ENCODE measurements at places on chromosomes 1 and 21. TPM values are rescaled to one million over a fixed set of nuclear protein-coding genes. Genes with fewer than 3 reads are reported as not detected.

Gene RPTN
- not detected for polyA plus RNA-seq

Gene SPOCD1
- polyA plus RNA-seq: 169 TPM

Gene EPHA2
- polyA plus RNA-seq: 26.5 TPM

Gene ATP6V1G3
- not detected for polyA plus RNA-seq

Gene DNAH14
- polyA plus RNA-seq: 1.6 TPM

Gene IL23R
- not detected for polyA plus RNA-seq

Gene OR2M3
- polyA plus RNA-seq: not detected

Gene HIVEP3
- 4.0 TPM for polyA plus RNA-seq

DNA sequence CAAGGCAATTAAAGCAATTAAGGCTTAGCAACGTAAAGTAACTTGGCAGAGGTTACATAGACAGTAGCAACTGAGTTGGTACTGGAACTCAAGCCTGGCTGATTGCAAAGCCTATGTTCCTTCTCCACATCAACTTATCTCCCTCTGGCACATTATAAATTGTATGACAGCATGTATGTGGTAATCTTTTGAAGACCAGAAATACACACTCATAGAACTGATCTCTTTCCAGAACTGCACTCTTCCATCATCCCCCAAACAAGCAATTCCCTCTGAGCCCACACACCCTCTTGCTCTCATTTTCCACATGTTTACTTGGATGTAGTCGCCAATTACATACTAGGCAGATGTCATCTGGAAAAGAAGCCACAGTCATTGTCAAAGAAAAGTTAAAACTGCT, 502.2 kb downstream of the PLPP3 start:
- no peak for DNase-seq

- no peak for DNase-seq
Observed at GRCh38 chr21:33039536-33039935, 13.8 kb downstream of the OLIG2 start.

- DNase-seq: no peak
Observed at GRCh38 chr1:93756657-93757056, 75.0 kb upstream of the BCAR3 start.

DNA sequence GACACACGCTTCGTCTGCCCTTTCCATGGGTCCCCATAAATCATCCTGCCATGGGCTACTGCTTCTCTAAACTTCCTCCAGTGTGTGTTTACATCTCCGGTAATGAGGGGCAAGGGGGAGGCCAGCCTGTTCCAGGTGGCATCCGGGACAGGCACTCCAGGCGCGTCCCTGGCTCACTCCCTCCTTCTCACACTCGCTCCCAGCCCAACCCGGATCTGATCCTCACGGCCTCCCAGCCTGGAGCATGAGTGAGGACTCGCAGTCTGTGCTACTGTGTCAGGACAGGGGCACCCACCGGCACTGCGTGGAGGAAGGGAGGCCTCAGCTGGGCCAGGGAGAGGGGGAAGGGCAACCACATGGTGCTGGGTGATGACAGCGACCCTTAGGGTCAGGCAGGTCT, 225.4 kb downstream of the TRABD2B start:
- DNase-seq: no peak

- DNase-seq: no peak
Observed at GRCh38 chr1:10920063-10920626, 92.3 kb upstream of the TARDBP start.

- no peak for DNase-seq
Observed at GRCh38 chr1:29325675-29326074, 89.4 kb downstream of the PTPRU start.

GRCh38 chr1:17596651-17597509, 57.4 kb downstream of the ARHGEF10L start:
- no peak for DNase-seq

DNA sequence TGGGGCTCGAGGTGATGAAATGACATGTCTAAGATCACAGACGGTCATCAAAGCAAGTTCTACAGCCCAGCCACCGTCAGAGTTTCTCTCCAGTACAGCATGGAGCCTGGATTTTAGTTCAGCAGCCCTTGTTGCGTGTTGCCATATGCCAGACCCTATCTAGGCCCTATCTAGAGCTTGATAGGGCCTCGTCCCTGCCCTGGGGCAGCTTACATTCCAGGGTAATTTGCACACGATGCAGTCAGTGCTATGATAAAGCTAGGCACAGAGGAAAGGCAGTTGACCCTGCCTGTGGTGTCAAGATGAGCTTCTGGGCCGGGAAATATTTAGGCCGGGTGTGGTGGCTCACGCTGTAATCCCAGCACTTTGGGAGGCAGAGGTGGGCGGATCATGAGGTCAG, 18.9 kb downstream of the ETV3L start:
- DNase-seq: no peak

GRCh38 chr1:105442901-105443300, 1613.6 kb upstream of the PRMT6 start:
- no peak for DNase-seq

- DNase-seq: no peak
Observed at GRCh38 chr1:6646499-6647148, 22.0 kb downstream of the THAP3 start.

DNA sequence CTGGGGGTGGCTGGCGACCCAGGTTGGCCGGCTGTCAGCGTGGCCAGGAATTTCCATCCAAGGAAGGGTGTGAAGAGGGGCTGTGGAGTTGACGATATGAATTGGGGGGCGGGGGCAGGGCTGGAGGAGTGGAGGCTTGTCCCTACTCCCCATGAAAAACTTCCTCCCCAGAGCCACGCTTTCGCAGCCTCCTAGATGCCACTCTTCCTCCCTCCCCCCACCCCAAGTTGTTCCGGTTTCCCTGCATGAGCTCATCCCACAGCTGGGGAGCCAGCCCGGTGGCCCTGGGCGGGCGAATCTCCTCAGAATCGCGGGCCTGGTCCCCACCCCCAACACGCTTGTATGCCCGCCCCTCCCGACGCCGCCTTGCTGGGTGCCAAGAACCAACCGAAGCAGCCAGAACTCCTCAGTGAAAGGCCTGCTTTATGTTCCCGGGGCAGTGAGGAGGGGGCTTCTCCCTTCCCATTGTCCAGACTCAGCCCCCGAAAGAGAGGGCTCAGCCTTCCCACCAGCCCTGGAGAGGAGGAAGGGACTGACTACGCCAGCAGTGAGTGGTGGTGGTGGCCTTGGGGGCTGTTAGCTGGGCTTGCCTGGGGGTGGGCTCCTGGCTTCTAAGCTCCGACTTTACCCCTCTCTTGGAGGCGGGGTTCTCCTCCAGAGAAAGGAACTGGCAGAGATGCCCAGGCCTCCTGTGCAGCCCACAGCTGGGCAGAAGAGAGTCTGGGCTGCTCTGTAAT, 1.8 kb upstream of the CSMD2 start:
- DNase-seq: no peak

GRCh38 chr1:230366504-230366915, 59.6 kb downstream of the PGBD5 start:
- DNase-seq: no peak

- DNase-seq: no peak
Observed at GRCh38 chr1:5465281-5465711, 526.9 kb downstream of the NPHP4 start.

DNA sequence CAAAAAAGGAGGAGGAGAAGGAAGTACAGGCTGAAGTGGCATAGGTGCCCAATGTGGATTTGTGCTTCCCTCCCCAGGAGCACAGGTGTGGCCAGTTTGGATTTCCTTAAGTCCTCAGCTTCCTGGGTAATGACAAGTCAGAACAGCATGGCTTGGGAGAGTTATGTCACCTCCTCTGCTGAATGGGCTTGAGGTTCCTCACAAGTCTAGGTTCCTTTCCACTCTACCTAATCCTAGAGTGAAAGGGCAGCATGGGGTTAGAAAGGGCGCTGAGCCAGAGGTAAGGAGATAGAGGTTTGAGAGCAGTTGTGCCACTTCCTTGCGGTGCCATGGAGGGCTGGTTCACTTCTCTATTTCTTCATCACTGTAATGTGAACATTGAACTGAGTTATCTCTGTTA, 35.5 kb upstream of the IL20 start:
- no peak for DNase-seq

- DNase-seq: no peak
Observed at GRCh38 chr1:170267317-170267716, 121.6 kb downstream of the NTMT2 start.

GRCh38 chr1:183989078-183989577, 48.4 kb downstream of the COLGALT2 start:
- DNase-seq: peak; percentile 72
